ENCODE measurements at places on chromosomes 6 and 20.

GRCh38 chr6:81969814-81970213 is 217.3 kb upstream of the TENT5A start:
- no peak for DNase-seq

- no peak for DNase-seq
Observed at GRCh38 chr20:16695628-16696027, 34.2 kb upstream of the SNRPB2 start.

DNA sequence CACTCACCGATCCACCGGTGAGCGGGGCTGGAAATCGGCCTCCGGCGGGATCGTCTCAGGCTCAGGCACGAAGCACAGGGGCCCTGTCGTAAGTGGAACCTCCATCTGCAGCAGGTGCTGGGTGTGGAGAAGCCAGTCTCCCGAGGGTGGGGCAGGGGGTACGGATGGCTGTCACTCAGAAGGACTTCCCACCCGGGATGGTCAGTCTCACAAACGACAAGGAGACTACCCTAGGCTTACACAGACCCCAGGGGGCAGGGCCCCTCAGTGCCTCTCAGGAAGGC is 27.8 kb downstream of the YTHDF1 start:
- no peak for DNase-seq

DNA sequence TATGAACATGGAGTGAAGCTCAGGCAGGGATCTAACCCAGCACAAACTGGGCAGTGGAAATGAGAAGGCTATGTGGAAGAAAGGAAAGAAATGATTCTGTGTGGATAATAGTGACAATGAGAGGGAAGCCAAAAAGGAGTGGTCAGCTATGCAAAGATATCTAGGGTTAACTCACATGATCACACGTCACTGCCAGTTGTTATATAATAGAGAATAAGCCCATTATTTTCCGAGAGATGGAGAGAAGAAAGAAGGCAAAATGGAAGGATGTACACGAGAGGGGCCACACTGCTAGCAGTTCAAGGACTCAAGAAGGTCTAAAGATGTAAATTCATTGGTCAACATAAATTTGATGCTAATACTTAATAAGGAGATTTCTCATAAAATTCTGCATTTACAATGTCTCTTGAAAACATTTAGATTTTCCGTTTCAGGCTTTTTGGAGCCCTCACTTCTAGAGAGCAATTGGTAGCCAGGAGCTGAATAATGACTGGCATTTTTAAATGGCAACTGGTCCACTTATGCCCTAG is 18.8 kb upstream of the RCAN2 start:
- no peak for DNase-seq

- no peak for DNase-seq
Observed at GRCh38 chr6:160132776-160133338, 11.2 kb downstream of the SLC22A1 start.

- no peak for DNase-seq
Observed at GRCh38 chr6:87600576-87600975, 10.6 kb downstream of the ORC3 start.

DNA sequence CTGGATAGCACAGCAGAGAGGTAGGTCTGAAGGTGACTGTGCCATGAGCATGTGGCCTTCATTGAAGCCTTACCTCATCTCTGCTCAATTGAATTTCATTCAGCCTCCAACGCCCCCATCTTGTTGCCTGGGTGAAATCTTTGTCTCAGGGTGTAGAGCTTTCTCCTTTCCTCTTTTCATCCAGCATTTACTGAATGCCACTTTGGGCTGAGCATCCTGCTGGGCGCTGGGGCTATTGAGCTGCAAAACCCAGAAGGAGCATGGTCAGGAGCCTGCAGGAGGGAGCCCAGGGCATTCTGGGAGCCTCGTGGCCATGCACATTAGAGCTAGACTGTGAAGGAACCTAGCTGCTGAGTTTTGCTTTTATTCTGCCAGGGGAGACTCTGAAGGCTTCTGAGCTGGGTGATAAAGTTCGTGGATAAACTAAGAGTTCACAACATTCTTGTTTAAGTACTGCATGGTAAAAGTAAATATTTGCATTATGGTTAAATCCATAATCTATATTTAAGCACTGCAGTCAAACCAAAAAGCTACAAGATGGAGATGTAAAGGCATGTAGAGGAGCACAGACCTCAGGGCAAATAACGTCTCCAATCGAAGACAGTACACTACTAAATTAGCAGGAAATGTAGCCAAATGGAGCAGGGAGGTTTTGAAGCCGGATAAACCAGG is 13.2 kb upstream of the ASXL1 start:
- DNase-seq, result no peak

- no peak for DNase-seq
Observed at GRCh38 chr6:117494694-117495318, 12.3 kb downstream of the DCBLD1 start.

- peak; percentile 68 for DNase-seq
Observed at GRCh38 chr20:38633577-38634093, 32.0 kb downstream of the ARHGAP40 start.

DNA sequence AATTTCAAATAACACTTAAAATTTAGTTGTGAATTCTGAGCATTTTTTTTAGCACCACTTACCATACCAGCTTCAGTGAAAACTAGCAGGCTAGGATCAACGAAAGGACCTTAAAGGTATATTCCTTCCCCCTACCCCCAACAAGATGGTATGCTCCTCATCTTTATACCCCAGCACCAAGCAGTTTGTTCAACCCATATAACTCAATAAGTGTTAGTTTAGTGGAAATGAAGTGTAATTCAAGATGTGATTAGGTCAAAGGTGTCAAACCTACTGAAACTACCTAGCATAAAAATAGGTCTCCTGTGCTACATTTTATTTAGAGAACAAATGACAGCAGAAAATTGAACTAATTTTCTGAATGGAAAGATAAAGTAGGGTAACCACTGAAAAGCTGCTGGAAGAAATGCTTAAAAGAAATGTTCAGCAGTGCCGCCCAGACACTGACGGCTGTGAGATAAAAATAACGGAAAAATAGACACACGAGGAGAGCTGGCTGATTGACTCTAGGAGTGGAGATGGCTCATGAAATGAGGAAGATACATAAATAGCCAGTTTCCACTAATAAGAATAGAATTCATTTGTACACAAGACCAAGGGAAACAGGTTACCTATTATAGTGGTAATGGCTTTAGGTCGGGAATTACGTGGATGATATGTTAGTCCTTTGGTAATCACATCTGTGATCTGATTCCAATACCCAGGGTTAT is 94.8 kb downstream of the IPCEF1 start:
- no peak for DNase-seq

- DNase-seq, result no peak
Observed at GRCh38 chr6:40782355-40782754, 195.2 kb upstream of the LRFN2 start.

- no peak for DNase-seq
Observed at GRCh38 chr6:117960877-117961276, 53.8 kb downstream of the SLC35F1 start.

GRCh38 chr6:74491844-74492374 is 713.9 kb downstream of the COL12A1 start:
- no peak for DNase-seq

- DNase-seq, result no peak
Observed at GRCh38 chr6:98825600-98826230, 8.7 kb upstream of the POU3F2 start.

GRCh38 chr20:431012-431904 is 23.2 kb downstream of the RBCK1 start:
- DNase-seq, result no peak

DNA sequence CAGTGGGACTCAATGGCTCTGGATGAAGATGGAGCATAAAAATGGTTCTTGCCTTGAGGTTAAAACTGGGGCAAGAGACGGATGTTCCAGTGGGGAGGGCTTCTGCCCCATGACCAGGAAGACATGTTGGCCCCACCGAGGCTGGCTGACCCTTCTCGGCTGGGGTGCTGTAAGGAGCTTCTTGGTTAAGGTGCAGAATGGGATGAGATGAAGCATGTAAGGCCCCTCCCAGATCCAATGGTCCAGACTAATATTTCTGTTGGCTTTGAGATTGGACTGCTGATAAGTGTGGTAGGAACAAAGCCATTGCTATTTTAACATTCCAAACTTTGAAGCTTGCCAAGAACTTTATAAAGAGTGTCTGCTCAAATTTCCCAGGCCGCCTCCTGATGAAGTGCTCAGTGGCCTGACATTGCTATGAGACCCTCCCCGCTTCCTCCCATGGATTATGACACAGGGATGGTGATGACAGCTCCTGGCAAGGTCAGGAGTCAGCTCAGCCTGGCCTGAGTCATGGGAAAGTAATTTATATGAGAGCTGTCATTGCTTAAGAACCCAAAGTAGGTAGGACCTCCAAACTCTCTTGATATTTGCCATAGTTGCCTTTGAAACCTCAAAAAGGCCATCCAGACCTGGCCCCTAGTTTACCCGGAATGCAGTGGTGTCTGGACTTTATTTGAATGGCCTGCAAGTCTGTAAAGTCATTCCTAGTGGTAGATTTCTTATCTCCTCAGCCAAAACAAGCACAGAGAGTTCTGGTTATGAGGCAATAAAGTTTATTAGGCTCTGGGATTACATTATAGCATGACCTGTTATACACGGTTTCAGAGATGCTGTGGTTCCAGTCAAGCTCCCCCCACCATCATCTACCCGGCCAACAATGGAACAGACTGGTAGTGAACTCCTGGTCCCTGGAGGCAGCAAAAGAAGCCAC is 55.2 kb downstream of the TGM2 start:
- peak; percentile 62 for DNase-seq

DNA sequence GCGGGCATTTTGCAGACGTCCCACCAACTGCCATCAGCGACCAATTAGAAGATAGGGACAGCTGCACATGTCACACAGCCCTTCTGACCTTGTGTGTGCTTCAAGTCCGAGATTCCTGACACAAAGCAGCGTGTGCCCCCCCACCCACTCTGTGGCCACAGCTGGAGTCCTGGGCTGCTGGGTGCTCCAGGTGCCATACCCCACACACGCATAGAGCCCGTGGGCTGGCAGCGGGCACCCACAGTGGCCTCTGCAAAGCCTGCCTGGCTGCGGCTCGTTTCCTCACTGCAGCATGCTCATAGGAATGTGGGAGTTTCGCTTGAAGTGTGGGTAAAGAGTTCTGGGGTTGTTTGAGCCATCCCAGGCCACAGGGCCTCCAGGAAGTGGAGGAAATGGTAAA is 2.5 kb upstream of the ADRM1 start:
- DNase-seq, result no peak

GRCh38 chr20:11076434-11077105 is 402.8 kb upstream of the JAG1 start:
- DNase-seq, result no peak

DNA sequence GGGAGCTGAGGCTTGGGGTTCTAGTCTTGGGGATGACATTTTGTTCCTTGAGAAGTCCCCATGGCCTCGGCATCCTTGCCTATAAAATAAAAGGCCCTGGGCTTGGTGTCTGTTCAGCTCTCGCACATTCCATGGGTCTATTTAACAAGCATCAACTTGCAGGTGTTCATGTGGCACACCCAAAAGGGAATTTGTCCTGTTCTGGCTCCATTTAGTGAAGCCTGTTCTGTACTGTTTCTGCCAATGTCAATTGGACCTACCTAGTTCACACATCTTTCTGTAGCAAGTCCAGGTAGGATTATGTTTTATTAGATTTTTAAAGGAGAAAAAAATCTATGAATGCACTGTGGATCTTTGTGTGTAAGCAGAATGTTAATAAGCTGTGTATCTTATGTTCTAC is 262.0 kb downstream of the HIVEP2 start:
- DNase-seq, result no peak

- no peak for DNase-seq
Observed at GRCh38 chr6:50330963-50331362, 281.2 kb upstream of the DEFB112 start.

GRCh38 chr6:135002974-135003703 is 51.5 kb downstream of the HBS1L start:
- DNase-seq, result no peak

DNA sequence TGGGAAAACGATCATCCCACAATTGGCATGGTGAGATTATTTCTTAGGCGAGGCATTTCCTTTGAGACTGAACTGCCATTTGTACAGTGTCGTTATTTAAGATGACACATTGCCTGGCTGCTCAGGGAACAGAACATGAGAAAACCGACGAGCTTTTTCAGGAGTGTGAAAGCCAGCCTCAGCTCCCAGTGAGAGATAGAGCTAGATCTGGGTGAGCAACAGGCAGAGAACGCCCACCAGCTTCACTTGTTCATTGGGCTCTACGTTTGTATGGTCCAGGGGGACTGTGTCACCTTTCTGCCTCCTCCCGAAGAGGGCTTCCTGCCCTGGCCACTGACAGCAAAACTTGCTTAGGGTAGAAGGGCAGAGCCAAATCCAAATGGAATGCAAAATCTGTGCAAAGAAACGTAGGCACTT is 378.1 kb downstream of the RNGTT start:
- no peak for DNase-seq

DNA sequence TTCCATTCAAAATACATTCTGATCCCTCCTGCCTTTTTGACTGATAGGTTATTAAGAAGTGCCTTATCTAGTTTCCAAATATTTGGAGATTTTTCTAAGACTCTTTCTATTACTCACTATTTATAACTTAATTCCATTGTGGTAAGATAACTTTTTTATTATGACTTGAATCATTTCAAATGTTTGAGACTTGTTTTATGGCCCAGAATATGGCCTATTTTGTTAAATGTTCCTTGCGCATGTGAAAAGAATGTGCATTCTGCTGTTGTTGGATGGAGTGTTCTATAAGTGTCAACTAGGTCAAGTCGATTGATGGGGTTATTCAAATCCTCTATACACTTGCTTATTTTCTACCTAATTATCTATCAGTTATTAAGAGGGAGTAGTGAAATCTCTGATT is 13.1 kb upstream of the TCP11 start:
- DNase-seq, result no peak

- DNase-seq, result no peak
Observed at GRCh38 chr6:125149256-125150144, 4.1 kb upstream of the TPD52L1 start.

DNA sequence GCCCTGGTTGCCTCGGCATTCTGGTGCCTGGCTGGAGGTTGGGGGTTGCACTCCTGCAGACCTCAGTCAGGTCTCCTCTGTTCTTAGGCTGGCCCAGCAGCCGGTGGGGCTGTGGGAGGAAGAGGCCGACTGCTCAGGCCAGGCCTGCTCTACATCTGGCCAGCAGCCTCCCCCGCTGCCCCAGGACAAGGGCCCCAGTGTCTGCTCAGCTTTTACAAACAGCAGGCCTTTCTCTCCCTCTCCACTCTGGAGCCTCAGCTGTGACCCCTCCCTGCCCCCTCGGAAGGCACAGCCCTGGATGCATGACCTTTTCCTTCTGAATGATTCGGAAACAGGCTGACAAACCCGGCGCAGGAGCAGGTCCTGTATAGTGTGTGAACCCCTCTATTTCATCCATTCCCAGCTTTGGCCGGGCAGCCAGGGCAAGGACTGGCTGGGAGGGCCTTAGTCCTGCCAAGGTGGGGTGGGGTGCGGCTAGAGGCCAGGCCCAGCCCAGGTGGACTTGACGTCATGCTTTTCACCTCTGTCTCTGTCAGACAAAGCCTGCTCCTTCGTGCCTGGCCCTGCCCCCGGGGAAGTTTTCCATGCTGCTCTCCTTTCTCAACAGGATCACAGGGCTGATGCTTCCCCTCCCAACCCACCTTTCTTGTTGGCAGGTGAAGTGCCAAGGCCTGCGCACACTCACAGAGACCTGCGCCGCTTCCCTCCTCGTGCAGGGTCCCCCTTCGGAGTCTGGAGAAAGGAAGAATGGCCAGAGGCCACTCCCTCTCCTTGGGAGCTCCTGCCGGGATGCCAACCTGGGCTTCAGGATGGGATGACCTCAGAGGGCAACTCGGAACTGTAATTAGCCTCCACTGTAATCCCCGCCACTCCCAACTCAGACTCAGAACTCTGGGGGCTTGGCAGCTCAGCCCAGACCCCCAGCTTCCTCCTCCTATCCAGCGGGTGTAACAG is 10.1 kb upstream of the ITPR3 start:
- no peak for DNase-seq

All from H54 (cell line).